ENCODE measurements at places on chromosomes 11 and 22.

DNA sequence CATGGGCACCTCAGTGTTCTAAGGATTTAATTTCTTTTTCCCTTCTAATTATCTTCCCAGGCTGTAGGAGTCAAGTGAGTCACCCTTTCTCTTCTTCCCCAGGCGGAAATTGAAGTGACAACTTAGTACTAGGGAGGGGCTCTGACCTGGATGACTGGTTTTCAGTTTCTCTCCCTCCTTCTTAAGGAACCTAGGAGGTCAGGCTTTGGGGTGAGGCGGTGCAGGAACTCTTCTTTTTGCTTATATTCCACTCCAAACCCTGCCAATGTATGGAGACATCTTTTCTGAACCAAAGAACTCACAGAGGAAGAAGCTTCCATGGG lies 12.6 kb downstream of the ZDHHC5 start:
- no peak for DNase-seq

DNA sequence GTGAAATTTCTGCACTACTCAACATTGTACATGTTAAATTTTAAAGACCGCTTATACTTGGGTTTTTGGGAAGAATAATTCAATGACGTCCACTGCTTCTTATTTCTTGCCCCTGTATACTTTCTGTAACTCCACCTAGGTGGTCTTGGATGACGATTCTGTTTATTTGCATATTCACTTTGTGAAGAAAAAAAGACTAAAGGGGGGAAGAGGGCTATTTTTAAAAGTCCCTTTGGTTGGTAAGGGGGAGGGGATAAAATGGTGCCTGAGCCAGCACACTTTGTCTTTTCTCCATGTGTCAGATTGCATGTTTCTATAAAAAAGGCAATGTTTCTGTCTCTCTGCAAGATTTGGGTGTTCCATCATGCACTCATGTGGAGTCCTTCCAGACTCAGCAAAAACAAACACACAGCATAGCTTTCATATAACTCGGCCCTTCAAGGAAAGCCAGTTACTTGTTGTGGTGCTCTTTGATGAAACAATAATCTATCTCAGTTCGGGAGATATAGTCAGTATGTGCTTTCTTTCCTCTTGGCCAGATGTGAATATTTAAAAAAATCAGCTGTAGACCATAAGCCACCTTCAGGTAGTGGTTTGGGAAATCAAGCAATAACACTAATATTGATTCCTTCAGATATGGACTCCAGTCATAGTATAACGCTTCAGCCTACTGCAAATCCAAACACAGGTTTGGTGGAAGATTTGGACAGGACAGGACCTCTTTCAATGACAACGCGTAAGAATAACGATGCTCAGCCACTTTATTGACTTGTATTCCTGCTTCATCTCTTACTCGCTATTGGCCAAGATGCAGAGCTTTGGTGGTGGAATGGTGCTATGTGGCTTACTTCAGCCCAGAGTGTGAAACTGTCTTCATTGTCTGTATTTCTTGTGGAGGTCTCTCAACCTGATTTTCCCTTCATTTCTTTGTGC lies 68.8 kb downstream of the CD44 start:
- DNase-seq = no peak

DNA sequence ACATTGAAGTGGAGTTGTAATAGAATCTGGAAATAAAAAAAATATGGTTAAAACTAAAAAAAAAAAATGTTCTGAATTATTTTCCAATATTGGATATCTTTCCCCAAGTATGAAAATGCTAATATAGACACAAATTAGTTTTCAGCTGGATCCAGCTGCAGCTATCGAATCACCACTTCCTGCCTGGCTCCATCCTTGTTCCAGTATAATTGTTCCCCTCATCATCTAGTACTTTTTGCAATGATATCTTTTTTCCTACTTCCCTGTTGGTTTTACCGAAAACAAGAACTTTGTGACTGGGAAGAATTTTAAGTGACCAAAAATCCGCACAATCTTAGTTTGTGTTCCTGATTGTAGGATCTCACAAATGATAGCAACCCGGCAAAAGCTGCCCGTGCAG lies 9.4 kb downstream of the OR4D9 start:
- DNase-seq = no peak

GRCh38 chr22:38318792-38319773 lies 1.9 kb upstream of the CSNK1E start:
- no peak for DNase-seq

GRCh38 chr11:64305691-64306562 lies 603 bp downstream of the ESRRA start:
- peak; percentile 42 for DNase-seq

GRCh38 chr11:45104790-45105084 lies 41.7 kb upstream of the PRDM11 start:
- DNase-seq = no peak

DNA sequence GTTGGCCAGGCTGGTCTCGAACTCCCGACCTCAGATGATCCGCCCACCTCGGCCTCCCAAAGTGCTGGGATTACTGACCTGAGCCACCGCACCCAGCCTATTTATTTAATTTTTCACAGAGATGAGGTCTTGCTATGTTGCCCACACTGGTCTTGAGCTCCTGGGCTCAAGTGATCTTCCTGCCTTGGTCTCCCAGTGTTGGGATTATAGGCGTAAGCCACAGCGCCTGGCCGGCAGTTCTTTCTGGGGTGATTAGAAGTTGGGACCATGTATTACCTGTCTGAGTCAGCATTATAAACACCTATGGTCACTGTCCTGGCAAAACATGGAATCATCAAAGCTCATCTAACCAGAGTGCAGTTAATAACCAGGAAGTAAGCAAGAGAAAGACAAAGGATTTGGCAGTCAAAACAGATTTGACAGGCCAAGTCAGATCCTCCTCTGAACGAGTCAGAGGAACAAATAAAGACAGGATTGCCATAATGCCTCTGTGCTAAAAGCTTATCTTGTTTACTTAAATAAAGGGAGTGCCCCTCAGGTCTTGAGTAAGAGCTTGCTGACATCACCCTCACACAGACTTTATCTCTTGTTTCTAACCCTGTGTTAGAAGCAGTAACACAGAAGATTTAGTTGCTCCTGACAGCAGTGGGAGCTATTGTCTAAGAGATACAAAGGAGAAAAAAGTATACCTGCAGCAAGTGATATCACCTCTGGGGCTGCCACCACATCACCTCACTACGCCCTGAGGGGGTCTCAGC lies 3.7 kb downstream of the SERPIND1 start:
- no peak for DNase-seq

- DNase-seq = no peak
Observed at GRCh38 chr11:98036810-98037209, 983.9 kb upstream of the CNTN5 start.

- peak; percentile 52 for DNase-seq
Observed at GRCh38 chr22:23243006-23243573, 62.8 kb downstream of the BCR start.

DNA sequence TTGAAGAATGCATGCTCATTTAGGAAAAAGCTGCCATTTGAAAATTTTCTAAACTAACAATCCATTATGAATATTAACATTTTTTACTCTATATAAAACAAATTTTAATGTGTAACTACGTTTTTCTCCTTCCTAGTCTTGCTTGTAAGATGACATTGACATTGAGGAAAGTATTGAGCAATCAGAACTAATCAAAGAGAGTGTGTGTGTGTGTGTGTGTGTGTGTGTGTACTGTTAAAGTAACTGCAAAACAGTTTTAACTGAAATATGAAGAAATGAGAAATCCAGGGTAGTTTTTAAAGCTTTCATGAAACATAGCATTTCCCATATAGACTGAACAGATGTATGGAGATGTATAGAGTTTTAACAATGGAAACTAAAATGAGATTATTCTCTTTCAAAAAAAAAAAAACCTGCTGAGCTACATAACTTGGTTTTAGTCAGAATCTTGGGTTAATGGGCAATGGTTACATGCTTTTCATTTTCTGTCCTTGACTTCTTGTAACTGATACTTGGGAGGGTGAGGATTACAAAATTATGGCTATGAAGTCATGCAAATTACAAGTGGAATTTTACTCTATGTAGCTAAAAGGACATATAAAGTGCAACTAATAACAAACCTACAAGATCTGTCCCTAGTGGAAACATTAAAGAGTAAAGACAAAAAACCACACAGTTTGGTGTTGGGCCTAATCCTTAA lies 2.0 kb downstream of the PDGFD start:
- DNase-seq = no peak

- DNase-seq = no peak
Observed at GRCh38 chr11:133825666-133826065, 19.6 kb downstream of the SPATA19 start.

- DNase-seq = no peak
Observed at GRCh38 chr22:17874231-17874905, 100.1 kb upstream of the BID start.

DNA sequence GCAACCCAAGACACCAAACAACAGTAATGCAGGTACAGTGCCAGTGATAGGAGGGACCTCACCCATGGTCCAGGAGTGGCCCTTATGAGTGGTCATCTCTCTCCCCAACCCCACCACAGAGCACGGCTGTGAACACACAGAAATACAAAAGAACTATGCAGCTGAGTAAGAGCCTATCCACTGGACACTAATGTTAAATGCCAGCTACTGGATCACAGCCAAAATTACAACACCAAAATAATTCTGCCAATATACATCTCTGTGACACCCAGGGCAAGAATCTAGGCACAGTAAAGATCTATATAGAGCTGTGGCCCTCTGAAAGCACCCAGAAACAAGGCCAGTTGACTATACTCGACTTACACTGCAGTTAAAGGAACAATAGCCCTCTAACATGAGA lies 22.8 kb upstream of the GPR83 start:
- no peak for DNase-seq

GRCh38 chr11:3055891-3056290 lies 1.3 kb downstream of the CARS1 start:
- no peak for DNase-seq

DNA sequence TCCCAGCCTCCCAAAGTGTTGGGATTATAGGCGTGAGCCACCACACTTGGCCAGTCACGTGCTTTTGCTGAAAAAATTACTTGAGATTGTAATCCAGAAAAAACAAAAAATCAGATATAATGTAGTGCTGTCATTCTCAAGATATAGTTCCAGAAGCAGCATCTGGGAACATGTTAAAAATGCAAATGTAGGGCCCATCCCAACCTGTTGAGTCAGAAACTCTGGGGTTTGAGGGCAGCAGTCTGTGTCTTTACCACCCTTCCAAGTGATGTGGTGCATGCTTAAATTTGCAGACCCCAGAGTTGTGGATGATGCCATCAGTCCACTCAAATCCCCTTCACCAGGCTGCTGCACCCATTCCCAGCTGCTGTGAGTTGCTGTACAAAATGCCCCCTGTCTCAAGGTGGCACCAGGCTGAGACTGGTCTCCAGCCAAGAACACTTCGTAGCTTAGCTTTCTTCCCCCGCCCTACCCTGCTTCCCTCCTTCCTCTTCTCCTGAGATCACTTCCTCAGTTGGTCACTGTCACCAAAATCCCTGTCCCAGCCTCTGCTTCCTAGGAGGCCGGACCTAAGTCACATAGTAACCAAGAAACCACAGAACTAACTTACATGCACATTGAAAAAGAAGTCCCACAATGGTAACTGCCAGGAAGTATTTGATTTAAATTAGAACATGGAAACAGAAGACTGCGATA lies 18.2 kb upstream of the ARRB1 start:
- no peak for DNase-seq

DNA sequence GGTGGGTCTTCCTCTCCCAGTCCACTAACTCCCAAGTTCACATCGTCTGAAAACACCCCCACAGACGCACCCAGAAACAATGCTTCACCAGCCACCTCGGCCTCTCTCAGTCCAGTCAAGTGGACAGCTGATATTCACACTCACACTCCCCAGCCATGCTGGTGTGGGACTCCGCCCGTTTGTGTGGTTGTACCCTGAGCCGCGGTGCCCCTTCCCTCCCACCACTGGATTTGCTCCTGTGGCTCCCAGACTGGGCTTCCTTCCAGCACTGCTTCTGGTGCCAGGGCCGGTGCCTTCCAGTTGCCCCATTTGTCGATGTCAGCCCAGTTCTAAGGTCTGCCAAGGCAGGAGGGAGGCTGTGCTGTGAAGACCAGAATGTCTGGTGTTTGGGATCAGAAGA lies 37.9 kb upstream of the PLET1 start:
- DNase-seq = no peak
